Caudate nucleus (tissue), 63 donors: ENCODE measurements at places on chromosomes 12 and 14.

GRCh38 chr12:18419311-18419710, 158.0 kb downstream of the PIK3C2G start:
- DNase-seq, result no peak

- DNase-seq, result peak; percentile 81
Measured at GRCh38 chr12:113097716-113098440, 37.7 kb downstream of the RASAL1 start.

DNA sequence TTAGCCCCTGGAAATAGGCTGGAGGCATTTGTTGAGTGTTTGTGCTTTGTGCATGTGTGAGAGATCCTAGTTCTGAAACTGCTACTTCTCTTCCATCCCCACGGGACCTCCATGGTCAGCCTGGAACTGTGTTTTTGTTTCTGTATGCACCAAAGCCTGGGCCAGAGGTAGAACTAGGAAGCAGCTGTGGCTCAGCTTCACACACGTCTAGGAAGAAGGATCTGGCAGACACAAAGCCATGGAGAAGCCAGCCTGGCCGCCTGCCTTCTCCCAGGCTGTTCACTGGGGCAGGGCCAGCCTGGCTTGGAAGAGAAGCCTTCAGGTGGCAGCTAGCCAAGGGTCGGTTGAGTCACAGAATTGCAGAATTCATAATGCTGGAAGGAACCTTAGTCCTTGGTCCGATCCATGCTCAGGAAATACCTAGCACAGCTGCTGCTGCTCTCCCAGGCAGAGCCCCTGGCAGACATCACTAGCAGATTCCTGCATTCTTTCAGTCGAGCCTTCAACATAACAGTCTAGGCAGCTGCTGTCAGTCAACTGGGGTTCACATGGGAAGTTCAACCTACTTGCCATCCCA, 27.0 kb downstream of the RIN3 start:
- no peak for DNase-seq

GRCh38 chr12:78951803-78952551, 87.4 kb downstream of the SYT1 start:
- no peak for DNase-seq

GRCh38 chr14:72892879-72893635, 844 bp downstream of the DPF3 start:
- peak; percentile 30 for DNase-seq

- DNase-seq, result no peak
Measured at GRCh38 chr12:38161123-38162000, 155.2 kb upstream of the ALG10B start.

DNA sequence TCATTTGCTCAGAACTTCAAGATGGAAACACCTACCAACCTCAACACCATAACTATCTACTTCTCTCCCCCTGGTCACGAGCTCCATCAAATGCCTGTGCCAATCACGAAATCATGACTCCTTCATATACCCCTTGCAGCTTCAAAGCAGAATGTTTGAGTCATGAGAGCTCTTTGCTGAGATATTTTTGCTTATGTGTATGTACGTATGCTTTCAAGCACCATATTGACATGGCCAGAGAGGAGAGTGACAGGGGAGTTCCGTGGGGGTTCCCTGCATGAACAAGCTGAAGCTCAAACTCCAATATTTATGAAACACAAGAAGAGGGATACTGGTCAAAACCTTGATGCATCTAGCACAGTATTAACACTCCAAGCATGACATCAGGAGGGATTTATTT, 374.4 kb downstream of the DPF3 start:
- no peak for DNase-seq

DNA sequence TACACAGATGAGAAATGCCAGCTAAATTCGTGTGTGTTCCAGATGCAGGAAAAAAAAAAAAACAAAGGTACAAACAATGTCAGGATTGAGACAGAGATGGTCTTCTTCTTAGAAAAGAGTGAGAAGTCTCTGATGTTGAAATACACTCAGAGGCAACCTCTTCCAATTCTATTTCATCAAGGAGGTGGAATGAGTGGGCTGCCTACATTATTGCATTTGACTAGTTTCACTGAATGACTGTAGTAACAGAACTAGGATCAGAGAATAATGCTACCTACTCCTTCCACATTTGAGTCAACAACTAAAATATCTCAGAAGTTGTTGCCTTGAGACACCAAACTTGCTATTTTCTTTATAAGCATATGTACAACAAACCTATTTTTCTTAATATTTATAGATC, 1332.2 kb upstream of the FLRT2 start:
- no peak for DNase-seq

DNA sequence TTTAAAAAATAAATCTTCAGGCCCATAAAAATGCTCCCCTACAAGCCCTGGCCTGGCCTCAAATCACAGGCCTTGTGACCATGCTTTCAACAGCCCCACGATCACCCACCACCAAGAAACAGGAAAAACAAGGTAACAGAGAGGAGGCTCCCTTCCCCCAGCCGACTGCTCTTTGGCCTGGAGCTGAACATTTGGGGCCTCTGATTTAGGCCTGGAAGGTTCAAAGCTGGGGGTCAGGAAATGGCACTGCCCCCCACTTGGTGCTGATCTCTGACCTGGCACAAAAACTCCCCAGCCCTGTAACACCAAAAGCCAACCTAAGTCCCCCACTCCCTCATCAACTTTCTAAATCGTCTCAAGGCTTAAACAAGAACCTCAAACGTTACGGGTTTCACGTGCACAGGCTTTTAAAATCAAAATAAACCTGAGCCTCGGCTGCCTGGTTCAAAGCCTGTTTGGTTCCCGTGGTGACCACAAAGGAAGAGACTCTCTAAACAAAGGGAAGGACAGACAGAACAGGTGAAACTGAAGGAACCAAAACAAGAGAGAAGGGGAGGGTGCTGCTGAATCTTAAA, 9.0 kb downstream of the ACTN1 start:
- DNase-seq, result no peak

- no peak for DNase-seq
Measured at GRCh38 chr12:40921563-40922163, 229.4 kb downstream of the CNTN1 start.

DNA sequence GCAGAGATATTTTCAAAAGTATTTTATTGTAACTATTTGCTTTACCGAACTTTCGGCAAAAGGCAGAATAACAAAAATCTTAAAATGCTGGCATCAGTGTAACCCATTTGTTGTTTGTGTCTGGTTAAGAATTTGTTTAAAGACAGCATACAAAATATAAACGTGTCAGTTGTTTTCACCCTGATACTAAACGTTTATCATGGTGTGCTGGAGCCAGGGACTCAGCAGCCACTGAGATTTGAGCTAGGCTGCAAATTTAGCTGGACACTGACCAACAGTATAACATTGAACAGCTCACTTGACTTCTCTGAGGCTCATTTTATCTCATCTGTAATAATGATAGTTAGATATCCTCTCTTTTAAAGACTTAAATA, 183.7 kb downstream of the TMTC3 start:
- DNase-seq, result no peak

DNA sequence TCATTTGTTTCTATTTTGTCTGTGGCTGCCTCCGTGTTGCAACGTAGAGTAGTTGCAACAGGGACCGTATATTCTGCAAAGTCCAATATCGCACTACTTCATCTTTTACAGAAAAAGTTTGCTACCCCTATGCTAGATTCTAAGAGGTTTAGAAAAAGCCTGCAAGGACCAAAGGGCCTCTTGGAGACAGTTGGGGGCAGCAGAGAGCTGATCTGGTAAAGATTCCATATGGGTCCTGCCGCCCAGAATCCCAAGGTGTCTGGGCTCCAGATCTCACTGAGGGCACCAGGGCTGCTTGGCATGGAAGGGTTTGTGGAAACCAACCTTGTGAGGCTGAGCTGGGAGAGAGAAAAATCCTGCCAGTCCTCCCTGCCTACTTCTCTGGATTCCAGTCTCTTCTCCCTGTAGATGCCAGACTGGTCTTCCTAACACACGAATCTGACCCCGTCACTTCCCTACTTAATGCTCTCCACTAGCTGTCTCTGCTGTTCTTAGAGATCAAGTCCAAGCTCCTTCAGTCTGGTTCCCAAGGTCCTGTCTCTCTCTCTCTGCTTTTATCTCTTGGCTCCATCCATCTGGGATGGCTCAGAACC, 74.6 kb downstream of the GLRX5 start:
- no peak for DNase-seq

DNA sequence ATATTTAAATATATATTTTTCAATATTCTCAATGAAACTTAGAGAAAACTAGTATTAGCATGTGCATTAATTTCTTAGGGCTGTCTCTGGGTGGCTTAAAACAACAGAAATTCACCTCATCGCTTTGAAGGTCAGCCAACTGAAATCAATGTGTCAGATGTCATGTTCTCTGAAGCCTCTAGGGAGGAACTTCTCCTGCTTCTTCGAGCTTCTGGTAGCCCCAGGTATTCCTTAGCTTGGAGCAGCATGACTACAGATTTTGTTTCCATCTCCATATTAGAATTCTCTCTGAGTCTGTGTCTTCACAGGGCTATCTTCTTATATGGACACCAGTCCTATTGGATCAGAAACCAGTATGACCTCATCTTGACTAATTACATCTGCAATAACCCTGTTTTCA, 221.5 kb downstream of the PDZRN4 start:
- DNase-seq, result no peak

DNA sequence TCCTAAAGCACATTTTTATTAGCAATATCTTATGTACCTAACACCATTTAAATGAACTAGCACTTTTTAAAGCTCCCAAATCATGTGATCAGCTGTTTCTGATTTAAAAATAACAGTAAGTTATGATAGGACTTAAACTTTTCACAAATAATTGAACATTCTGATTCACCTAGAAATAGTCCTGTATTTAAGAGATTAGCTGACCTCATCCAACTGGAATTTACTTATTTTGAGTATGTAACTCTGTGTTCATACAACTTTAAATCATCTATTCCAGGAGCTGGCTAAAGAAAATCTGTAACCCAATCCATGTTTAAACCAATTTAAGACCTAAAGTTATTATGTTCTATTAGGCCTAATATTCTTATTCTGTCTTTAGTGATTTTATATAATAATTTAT, 184.3 kb downstream of the CCDC91 start:
- DNase-seq, result no peak

- no peak for DNase-seq
Measured at GRCh38 chr12:30047516-30048254, 263.9 kb upstream of the TMTC1 start.

DNA sequence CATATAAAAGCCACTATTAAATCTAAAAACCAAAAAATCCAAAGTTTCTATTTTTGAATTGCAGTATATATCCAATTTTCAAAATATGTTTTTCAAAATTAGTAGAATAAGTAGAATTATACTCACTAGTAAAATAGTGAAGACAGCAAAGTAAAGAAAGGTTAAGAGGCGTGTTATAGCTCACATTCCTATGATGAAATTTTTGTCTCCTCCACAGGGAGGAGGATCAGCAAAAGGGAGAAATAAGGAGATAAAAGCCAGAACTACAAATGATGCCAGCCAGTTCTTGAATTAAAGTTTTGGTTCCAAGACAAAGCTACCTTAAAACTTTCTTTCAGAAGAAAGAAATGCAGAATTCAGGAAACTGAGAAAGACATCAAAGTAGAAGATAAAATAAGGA, 50.0 kb downstream of the C2CD5 start:
- DNase-seq, result no peak

DNA sequence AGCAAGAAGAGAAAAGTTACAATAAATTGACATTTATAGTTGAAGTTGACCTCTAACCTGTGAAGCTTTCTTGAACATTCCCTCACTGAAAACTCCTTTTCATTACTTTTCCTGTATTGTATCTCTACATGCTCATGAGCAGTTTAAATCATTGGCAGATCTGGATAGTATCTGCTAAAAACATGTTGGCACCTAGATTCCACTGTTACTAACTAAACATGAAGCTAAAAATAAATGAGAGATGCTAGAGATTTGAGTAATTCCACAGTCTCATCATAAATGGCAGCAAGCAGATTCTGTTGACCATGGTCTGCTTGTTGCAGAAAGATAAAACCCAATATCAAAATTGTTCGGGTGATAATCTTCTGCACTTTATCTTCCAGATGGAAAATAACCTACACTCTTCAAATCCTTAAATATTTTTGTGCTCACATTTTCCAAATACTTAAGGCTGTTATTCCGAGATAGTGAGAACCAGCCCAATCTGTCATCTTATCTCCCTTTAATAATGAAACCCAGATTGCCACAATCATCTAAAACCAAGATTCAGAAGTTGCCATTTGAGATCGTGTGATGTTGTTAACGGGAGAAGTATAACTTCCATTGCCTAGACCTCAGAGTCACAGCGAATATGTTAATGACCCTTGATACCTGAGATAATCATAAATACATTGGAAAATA, 171.0 kb upstream of the DAAM1 start:
- DNase-seq, result no peak

DNA sequence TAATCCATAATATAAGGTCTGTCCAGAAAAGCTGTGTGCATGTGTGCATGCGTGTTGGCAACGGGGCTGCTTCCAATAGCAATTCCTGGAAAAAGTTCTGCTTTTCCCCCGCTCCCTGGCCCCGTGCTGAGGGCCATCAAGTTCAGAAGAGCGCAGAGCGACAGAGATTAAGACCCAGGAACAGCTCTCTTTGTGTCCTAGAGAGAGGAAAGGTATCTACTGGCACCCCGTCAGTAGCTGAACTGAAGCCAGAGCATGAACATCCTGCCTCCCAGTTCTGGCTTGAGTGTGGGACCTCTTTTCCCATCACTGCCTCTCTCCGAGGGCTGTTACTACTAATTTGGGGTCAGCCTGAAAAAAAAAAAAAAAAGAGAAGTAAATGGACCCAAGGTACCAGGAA, 15.5 kb downstream of the HDAC7 start:
- no peak for DNase-seq

GRCh38 chr14:54660604-54661111, 93.7 kb downstream of the SAMD4A start:
- no peak for DNase-seq

- DNase-seq, result no peak
Measured at GRCh38 chr12:45613296-45613695, 116.2 kb upstream of the ARID2 start.
